ENCODE measurements at places on chromosomes 6 and 20.

GRCh38 chr20:64068386-64069208, 5.6 kb downstream of the TCEA2 start:
- no peak for DNase-seq

GRCh38 chr20:59235226-59235625, 65.2 kb upstream of the EDN3 start:
- no peak for DNase-seq

DNA sequence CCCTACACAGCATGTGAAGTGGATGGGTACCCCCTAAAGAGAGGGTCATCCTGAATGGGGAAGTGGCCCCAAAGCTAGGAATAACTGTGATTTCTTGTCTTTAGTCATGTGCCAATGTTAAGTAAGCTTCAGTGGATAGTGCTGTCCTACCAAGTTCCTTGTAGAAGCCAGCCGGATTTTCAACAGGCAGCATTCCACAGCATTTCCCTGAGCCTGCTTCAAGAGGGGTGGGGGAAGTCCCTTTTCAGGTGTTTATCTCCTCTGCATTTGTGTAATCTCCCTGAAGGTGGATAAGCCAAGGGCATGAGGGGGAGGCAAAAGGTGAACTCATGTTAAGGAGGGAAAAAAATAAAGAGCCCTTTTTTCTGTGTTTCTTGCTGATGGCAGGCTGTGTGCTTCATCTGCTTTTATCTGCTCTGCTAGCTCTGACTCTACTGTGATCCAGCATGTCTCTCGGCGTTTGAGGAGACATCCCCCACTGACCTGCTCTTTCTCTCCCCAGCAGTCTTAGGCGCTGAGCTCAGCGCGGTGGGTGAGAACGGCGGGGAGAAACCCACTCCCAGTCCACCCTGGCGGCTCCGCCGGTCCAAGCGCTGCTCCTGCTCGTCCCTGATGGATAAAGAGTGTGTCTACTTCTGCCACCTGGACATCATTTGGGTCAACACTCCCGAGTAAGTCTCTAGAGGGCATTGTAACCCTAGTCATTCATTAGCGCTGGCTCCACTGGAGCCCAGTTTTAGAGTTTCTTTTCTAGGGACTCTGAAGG, 1.9 kb downstream of the EDN1 start:
- DNase-seq: peak; percentile 27

- DNase-seq: no peak
Measured at GRCh38 chr6:149045404-149045803, 272.1 kb upstream of the TAB2 start.
